ENCODE measurements at places on chromosomes 3 and 15.

- no peak for DNase-seq
These were observed 183.6 kb downstream of the NSMCE3 start for GRCh38 chr15:29086001-29086400.

DNA sequence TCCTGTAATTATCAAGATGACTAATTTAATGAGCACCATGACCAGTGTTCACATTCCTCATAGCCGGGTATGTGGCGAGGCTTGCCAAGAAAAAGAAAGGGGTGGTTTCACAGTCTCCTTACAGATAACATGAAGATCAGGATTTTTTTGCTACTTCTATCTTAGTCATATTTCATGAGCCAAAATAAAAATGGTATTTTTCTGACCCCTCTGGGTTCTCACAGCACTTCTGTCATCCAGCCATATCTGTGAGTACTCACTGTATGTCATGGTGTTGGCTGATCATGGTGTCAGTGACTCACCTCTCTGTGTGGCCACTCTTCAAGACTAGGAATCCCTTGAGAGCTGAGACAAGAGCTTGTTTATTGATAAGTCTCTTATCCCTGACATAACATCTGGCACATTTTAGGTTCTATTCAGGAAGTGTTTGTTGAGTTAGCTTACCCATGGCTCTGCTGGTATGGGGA, 130.5 kb upstream of the LMCD1 start:
- DNase-seq: no peak

GRCh38 chr3:12436514-12437220, 47.6 kb upstream of the TSEN2 start:
- no peak for DNase-seq

GRCh38 chr3:127606086-127606805, 8.0 kb downstream of the MCM2 start:
- no peak for DNase-seq

DNA sequence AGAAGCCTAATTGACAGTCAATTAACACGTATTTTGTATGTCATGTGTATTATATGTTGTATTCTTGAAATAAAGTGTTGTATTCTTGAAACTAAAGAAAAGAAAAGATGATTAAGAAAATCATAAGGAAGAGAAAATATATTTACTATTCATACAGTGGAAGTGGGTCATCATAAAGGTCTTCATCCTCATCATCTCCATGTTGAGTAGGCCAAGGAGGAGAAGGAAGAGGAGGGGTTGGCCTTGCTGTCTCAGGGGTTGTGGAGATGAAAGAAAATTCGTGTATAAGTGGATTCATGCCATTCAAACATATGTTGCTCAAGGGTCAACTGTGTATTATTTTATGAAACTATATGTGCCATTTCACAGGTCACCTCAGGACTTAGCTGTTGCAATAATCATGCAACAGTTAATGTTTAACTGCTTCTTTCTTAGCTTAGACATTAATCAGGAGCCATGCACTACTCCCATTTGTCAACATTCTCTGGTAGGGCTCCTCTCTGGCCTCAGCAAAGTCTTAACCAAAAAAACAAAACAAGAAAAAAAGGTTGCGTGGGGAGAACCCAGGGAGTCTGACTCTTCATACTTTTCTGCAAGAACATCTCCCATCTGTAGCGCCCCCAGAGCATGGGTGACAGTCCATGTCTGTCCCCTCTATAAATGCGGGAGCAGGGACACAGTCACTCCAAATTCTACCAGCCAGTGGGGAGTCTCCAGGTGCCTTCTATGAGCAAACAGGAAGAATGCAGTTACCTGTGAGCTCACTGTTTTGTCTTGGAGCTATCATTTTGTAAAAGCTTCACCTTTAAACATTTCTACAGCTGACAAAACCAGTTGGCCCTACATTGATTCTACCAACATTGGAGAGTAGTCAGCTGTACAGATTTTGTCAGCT, 19.9 kb upstream of the LRRC2 start:
- no peak for DNase-seq

DNA sequence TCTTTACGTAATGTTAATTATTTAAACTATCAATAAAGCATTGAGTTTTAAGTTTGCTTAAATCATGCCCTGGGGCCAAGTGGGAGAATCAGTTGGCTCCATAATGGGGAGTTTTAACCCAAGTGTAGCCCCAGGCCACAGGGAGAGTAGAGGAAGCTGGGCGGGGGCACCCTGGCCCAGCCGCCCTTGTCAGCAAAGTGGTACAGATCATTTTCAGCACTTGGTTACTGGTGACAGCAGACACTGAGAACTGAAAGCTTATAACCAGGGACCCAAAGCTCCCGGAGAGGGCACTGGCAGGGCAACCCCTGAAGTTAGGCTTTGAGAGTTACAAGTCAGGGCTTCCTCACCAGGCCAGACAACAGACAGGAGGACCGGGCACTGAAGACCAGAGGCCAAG, 90.6 kb downstream of the SEMA5B start:
- DNase-seq: no peak
